ENCODE measurements at places on chromosomes 2 and 18. TPM values are rescaled to one million over a fixed set of nuclear protein-coding genes. Genes with fewer than 3 reads are reported as not detected.

Gene DUSP19
- 6.5 TPM for total RNA-seq

Gene PAX8
- 0.65 TPM for total RNA-seq

Gene TIMM21
- 29.7 TPM for total RNA-seq

Gene DPP10
- total RNA-seq = 0.74 TPM

Gene ABI2
- 27.6 TPM for total RNA-seq

Gene NEMP2
- 9.8 TPM for total RNA-seq

Gene PLGLB1
- 0.83 TPM for total RNA-seq

Gene ATP6V1B1
- total RNA-seq = 1.8 TPM

Gene ARHGAP25
- 0.30 TPM for total RNA-seq

Gene GALR1
- total RNA-seq = not detected

Gene DES
- 5.3 TPM for total RNA-seq
